ENCODE measurements at places on chromosomes 7 and 10. TPM values are rescaled to one million over a fixed set of nuclear protein-coding genes. Genes with fewer than 3 reads are reported as not detected.

The ACBD7 gene
- not detected for total RNA-seq

DNA sequence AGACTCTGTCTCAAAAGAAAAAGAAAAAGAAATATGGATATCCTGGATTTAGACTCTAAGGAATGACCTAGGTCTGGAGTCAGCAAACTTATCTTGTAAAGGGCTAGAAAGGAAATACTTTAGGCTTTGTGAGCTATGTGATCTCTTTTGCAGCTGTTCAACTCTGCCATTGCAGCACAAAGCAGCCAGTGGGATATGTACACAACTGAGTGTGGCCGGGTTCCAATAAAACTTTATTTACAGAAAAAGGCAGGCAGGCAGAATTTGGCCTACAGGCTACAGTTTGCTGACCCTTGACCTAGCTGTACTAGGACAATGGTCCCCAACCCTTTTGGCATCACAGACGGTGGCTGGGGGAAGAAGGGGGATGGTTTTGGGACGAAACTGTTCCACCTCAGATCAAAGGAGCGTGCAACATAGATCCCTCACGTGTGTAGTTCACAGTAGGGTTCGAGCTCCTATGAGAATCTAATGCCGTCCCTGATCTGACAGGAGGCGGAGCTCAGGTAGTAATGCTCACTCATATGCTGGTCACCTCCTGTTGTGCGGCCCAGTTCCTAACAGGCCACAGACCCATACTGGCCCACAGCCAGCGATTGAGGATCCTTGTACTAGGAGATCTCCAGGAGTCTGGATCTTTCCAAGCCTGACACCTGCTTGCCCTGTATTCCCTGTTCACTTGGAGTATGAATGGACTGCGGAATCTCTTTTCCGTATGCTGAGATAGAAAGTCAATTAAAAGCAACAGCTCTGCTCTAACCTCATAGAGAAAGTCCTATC is 63.0 kb downstream of the CUL1 start:
- DNase-seq, result no peak

The KIAA1549 gene
- total RNA-seq, result 2.1 TPM

The VSTM4 gene
- total RNA-seq, result 12.5 TPM

The NRF1 gene
- total RNA-seq, result 11.9 TPM

- no peak for DNase-seq
These were observed 644.4 kb downstream of the GRM8 start for GRCh38 chr7:126608339-126608776.

The MCM10 gene
- 0.39 TPM for total RNA-seq

GRCh38 chr10:132375795-132376297 is 21.2 kb upstream of the PWWP2B start:
- DNase-seq, result no peak

The KCNK18 gene
- total RNA-seq, result not detected

GRCh38 chr10:86049442-86049841 is 317.2 kb downstream of the GRID1 start:
- no peak for DNase-seq

- no peak for DNase-seq
These were observed 113.2 kb upstream of the GPR26 start for GRCh38 chr10:123552760-123553554.

The CPA1 gene
- 2.9 TPM for total RNA-seq

The ITIH2 gene
- total RNA-seq, result not detected

DNA sequence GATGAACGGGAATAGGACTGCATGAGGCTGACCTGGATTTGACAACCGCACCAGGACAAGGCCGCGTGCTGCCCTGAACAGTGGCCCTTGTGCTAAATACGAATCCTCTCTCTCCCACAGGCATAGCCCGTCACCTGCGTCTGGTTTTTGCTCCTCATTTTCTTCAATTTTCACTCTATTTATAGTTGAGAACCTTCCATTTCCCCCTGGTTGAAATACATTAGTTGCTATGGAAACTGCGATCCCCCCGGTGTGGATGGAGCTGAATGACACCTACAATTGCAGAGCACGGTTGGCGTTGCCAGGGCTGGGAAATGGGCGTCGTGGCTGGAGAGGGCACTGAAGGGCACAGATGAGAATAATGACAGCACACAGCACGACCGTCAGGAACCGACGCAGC is 158.6 kb upstream of the PITRM1 start:
- no peak for DNase-seq

The DCLRE1C gene
- total RNA-seq, result 4.6 TPM

GRCh38 chr10:86446440-86446839 is 75.2 kb downstream of the WAPL start:
- no peak for DNase-seq

DNA sequence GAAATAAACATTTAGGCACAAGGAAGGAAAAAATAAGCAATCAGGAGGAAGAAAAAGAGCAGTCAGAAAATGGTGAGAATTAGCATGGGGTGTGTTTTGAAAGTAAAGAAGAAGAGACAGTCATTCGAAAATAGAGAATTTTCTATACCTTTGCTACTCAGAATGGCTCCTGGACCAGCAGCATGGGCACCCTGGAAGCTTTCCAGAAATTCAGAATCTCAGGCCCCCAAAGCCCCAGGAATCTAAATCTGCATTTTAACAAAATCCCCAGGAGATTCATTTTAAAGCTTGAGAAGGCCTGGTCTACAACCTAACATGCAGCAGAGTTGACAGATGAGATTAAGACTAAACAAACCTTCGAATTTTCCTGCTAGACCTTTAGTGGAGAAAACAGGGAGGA is 131.2 kb upstream of the HDAC9 start:
- no peak for DNase-seq

DNA sequence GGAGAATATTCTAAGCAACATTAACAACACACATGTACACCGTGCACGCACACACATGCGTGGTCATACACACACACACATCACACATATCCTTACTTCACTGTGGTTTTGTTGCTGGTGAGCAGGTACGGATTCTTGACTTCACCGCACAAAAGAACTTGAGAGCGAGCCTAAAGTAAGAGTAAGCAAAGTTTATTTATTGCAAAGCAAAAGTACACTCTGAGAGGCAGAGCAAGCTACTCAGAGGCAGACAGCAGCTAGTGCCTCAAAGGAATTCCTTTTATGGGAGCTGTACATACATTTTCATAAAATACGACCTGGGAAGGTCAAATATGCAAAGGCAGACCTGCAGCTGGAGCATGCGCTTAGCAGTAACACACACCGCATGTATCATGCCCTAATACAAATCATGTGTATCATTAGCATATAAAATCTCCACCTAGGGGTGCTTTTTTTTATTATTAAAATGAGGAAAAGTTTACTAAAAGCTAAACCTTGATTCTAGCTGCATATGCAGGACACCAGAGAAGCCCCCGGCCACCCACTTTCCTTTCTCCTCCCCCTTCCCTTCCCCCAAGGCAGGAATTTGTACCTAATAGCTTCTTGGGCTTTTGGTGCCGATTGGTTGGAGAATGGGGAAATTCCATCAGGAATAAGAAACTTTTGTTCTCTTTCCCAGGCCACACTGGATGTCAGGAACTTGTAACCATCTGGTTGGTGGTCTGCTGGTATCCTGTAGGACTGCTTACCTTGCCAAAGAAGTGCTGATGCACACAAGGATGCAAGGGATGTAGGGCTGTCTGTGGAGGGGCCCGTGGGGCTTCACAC is 16.5 kb upstream of the GPR37 start:
- DNase-seq, result no peak

The CCZ1B gene
- total RNA-seq, result 18.1 TPM

- DNase-seq, result no peak
These were observed 54.9 kb upstream of the IGFBP3 start for GRCh38 chr7:45975847-45976484.

- DNase-seq, result no peak
These were observed 15.6 kb downstream of the SNX10 start for GRCh38 chr7:26307226-26307625.

The PNLIPRP3 gene
- total RNA-seq, result not detected

The RTKN2 gene
- not detected for total RNA-seq

The FAM25C gene
- not detected for total RNA-seq

DNA sequence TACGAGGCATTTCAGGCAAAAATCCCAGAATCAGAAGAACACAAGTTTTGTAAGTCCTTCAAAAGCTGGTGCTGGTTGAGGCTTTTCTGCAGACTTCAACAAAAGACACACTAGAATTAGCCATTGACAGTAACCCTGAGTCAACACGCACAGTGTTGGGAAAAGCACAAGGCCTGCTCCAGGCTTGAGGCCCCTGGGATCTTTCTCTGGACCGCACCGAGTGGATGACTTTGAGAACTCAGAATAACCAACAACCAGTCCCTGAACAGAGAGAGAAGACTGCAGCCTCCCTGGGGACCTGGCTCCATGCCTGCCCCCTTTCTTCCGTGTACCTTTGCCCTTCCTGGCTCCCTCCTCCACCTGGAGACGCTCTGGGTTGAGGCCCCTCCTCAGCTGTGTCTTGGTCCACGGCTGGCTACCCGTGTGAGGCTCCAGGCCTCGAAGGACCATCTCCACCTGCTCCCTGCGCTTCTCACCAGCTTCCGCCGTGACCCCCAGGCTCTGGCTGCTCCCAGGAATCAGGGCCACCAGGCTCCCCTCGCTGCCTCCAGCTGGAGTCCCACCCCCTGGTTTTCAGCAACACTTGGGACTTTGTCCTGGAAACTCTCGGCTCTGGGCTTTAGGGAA is 28.4 kb downstream of the DIP2C start:
- no peak for DNase-seq

The NOLC1 gene
- 36.1 TPM for total RNA-seq

DNA sequence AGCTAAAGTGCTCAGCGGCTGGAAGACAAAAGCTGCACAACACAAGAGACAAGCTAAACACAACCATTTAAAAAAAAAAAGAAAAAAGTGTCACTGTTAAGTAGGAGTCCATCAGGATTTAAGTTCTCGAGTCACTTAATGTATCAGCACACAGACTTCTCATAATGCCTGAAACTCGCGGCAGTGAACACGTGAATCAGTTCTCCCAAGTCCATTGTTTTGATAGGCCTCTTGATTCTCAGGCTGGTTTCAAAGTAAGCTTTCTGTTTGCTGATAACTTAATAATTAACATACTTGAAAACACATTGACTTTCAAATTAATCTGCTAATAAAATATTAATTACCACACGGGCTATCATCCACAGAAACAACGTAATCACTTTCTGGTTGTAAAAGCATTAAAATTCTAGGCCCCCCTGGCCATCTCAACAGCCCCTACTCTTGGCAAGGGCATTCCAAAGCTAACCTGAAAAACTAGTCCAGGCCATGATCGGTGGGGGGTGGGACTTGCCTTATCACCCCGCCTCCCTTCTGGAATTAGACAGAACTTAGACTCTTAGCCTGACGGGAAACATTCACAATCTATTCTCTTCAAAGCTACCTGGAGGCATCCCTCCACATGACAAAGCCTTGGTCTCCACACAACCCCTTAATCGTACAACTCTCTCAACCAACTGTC is 129.0 kb downstream of the DIP2C start:
- no peak for DNase-seq

GRCh38 chr7:30594048-30594539 is 584 bp upstream of the GARS1 start:
- DNase-seq, result no peak

The ZNF487 gene
- total RNA-seq, result 2.0 TPM

DNA sequence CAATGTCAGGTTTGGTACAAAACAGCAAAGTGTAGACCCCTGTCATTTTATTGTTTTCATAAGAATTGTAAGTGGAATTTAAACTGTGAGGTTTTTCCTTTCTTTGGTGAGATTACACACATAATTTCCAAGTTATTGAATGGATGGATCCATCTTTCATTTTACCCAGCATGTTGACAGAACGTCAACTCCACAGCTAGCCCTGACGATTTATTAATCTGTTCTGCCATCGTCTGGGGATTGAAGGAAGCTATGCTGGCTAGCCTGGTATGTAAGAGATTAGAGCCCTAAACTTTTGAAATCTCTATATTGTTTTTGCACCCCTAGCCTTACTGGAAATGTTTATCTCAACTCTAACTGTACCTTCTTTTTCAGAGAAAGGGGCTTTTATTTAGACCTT is 8.6 kb downstream of the WNT16 start:
- no peak for DNase-seq

The AKR1B15 gene
- total RNA-seq, result not detected

DNA sequence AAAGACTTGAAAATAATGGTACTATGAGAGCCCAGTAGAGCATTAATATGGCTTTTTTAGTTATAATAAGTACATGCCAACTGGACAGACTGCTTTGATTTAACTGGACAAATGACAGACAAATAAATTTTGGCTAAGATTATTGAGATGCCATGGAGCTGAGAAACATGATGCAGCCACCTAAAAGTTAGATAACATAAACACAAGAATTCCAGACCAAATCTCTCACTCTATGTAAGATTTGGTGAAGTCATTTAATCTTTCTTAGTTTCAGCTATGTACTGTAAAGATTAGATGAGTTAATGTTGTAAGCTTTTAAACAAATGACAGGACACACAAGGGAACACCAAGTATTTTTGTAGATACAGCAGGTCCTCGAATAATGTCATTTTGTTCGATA is 118.2 kb downstream of the CACNA2D1 start:
- DNase-seq, result no peak

DNA sequence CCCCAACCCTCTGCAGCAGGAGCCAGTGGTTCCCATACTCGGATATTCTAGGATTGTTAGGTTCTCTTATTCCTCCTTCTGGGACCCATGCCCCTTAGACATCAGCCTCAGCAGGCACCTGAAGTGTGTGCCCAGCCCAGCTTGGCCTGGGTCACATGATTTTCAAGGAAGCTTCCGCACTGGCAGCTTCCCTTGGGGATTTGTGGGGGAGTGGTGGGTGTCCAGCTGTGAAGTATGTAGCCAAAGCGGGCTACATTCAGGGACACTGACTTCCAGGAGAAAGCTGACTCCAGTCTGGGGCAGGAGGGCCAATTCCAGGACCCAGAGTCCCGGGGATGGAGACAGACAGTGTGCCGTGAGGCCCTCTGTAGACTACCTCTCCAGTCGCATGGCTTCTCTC is 1.3 kb downstream of the LDB1 start:
- DNase-seq, result peak; percentile 50

GRCh38 chr10:32943854-32944661 is 14.0 kb downstream of the ITGB1 start:
- DNase-seq, result no peak

The PWWP2B gene
- 18.2 TPM for total RNA-seq

GRCh38 chr10:70258216-70258615 is 25.0 kb upstream of the PPA1 start:
- no peak for DNase-seq

- no peak for DNase-seq
These were observed 33.6 kb downstream of the HIPK2 start for GRCh38 chr7:139743967-139744767.

- no peak for DNase-seq
These were observed 57.3 kb downstream of the MAPK8 start for GRCh38 chr10:48363617-48364355.

DNA sequence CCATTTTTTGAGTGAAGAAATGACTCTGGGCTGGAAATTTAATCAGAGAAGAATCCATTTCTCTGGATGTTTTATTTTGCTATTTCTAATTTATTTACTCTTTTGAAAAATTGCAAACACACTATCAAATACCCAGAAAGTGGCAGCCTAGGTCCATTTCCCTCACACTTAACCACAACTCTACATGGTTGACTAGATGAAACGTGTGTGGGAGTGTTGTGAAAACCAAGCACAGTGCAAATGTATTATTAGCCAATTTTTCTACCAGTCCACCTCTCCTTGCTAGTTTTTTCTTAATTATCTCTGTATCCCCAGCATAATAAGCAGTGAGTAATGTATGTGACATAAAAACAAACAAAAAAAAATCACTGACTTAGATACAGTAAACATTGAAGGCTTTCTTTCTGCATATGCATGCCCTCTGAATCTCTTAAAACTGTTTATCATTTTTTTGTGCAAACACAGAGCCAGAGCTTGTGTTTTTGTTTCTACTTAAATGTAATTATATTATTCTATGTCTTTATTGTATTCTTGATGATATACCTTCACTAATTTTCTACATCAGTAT is 30.9 kb downstream of the SCIN start:
- DNase-seq, result no peak

The LANCL2 gene
- 4.9 TPM for total RNA-seq
